Upper lobe of left lung (tissue), 6 donors: ENCODE measurements at places on chromosomes 12 and 14. TPM values are rescaled to one million over a fixed set of nuclear protein-coding genes. Genes with fewer than 3 reads are reported as not detected.

DNA sequence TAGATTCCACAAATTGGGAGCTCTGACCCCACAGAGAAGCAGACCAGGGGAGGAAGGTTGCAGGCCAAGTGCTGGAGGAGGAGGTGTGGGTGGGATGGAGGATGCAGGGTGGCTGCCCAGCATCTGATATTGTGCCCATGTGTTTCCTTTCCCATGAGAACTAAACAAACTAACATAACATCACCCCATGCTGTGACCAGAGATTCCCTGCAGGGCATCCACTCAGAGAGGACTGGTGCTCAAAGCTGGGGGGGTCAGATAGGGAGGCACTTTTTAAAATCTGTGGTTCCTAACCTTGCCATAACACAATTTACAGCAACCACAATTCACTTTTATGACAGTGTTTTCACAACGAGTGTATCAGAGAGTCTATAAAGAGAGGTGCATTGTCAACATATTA is 1277.6 kb downstream of the AACS start:
- H3K27ac ChIP-seq = no peak overlapping the region
- H3K4me3 ChIP-seq = no peak overlapping the region
- DNase-seq = no peak
- no peaks in the 10 kb centered on the region for H3K36me3 ChIP-seq
- H3K4me1 ChIP-seq = no peaks in the 10 kb centered on the region

GRCh38 chr12:124469193-124469888 is 98.1 kb downstream of the NCOR2 start:
- peaks cover 13% of the 10 kb centered on the region for H3K4me1 ChIP-seq
- H3K27me3 ChIP-seq = no peaks in the 10 kb centered on the region
- no peak overlapping the region for H3K4me3 ChIP-seq

- H3K27ac ChIP-seq = peak overlapping the region; percentile 95
- peaks cover 3% of the 10 kb centered on the region for H3K36me3 ChIP-seq
- H3K27me3 ChIP-seq = no peaks in the 10 kb centered on the region
- peak overlapping the region; percentile 89 for H3K4me3 ChIP-seq
- peak; percentile 25 for DNase-seq
- peaks cover 48% of the 10 kb centered on the region for H3K4me1 ChIP-seq
Measured at GRCh38 chr12:56299308-56299852, 750 bp downstream of the CS start.

DNA sequence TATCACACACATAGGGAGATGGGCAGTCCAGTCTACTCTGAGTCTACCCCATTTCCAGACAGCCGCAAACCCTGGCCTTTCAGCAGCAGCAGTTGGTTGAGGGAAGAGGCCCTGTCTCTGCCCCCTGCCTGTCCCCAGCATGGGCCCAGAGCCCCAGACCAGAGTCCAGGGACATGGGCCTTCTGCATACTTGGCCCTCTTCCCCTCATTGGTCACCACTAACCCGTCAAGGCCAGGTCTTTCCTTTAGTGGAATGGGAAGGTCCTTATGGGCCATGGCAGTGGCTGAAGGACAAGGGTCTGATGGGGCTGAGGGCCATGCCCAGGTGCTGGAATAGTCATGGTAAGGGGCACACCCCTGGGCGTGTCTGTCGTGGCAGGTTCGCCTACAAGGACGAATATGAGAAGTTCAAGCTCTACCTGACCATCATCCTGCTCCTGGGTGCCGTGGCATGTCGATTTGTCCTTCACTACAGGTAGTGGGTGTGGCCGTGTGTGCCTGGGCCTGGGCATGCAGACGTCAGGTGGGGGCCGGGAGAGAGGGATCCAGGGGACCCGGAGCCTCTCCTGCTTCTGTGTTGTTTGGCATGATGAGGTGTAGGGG is 39.3 kb downstream of the TMEM120B start:
- H3K4me1 ChIP-seq = peaks cover 8% of the 10 kb centered on the region
- H3K27ac ChIP-seq = no peak overlapping the region
- H3K36me3 ChIP-seq = peaks cover 11% of the 10 kb centered on the region
- H3K4me3 ChIP-seq = no peak overlapping the region
- DNase-seq = no peak

DNA sequence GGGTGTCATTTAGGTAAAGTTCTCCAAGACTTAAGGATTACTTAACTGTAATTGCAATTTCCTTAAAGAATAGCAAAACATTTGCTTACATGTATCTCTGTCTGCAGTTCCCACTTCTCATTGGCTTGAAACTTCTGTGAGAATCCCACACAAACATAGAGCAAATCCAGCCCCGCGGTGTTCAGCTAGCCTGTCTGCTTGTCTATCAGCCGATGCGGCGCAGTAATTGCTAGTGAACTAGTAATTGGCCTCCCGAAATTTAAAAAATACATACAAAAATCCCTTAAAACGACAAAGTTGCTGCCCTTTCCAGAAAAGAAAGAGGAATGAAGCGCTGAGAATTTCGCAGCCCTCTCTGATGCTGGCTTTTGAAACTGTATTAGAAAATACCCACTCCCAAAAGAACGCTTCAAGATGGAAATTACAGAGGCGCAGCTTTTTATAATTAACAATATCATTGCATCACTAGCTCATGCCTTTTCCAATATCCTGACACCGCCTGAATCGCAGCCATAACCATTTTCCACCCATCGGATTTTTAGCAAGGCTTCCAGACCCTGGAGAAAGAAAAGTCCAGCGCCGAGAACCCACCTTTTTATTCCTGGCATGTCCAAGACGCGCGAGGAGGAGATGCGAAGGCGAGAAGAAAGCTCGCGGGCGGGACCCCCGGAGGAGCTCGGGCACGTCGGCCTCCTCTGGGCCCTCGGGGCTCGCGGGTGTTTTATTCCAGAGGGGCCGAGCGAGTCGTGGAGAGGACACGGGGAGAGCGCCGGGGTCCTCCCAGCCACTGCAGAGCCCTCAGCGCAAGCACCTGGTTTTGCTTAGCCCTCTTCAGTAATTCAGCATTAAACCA is 646 bp downstream of the FBLN5 start:
- peaks cover 12% of the 10 kb centered on the region for H3K4me1 ChIP-seq
- peak overlapping the region; percentile 47 for H3K4me3 ChIP-seq
- DNase-seq = peak; percentile 83
- peak overlapping the region; percentile 79 for H3K27ac ChIP-seq

DNA sequence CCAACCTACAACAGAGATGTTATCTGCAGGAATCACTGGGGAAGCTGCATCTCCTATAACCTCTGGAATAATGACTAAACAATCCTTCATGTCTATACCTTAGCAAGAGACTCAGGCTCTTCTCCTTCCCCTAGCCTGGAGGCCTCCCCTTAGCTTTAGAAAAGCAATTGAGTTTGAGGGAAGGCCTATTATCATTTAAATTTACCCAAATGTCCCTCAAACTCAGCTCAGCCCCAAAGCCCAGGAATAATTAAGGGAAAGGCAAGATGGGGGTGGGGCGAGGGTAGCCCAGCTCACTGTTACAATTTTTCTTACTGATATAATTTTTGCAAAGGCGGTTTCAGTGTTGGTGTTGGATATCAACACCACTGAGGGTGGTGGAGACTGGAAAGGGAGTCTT is 151.4 kb upstream of the EEA1 start:
- no peak for DNase-seq
- H3K4me1 ChIP-seq = no peaks in the 10 kb centered on the region
- no peak overlapping the region for H3K4me3 ChIP-seq

- H3K27ac ChIP-seq = no peak overlapping the region
- DNase-seq = no peak
Measured at GRCh38 chr14:23025151-23025814, 9.4 kb downstream of the PSMB5 start.

DNA sequence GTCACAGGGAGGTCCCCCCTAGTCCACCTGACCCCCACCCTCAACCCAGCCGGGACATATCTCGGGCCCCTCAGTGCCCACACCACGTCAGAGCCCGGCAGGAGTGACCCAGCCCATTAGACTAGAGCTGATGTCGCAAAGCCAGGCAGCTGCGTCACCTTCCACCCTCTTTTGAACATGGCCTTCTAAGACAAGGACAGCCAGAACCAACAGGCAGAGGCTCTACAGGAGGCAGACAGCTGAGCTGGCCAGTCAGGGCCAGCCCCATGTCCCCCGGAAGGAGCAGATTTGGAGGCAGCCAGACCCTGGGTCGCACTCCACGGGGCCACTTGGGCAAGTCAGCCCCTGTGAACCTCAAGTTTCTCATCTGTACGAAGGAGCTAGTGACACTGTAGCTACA is 44.1 kb downstream of the SCARB1 start:
- no peaks in the 10 kb centered on the region for H3K4me1 ChIP-seq
- DNase-seq = no peak
- no peak overlapping the region for H3K4me3 ChIP-seq
- H3K27ac ChIP-seq = no peak overlapping the region

DNA sequence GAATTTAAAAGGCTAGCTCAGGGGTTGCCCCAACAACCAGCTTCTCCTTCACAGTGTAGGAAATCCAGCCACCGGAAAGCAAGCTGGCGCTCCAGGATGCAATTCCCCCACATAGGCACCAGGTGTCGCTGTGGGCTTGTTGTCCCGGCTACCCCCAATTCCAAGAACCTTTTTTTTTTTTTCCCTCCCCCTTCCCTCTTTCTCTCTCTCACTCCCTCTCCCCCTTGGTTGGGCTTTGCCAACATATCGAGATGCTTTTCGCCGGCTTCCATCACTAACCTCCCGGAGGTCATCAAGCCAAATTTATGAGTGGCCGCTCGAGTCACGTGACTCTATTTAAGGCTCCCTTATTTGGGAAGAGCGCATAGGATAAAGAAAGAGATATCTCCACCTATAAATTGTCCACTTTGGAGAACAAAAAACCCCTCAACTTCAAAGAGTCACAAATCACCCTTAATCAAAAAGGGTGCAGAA is at the start of gene HOXC5:
Gene HOXC5, plus strand, starts transcription at position 424 of the 474 bp plus-strand sequence. CDS start 73 bp downstream, outside the sequence.
- DNase-seq = peak; percentile 56
- peaks cover 13% of the 10 kb centered on the region for H3K4me1 ChIP-seq
- no peaks in the 10 kb centered on the region for H3K27me3 ChIP-seq
- H3K36me3 ChIP-seq = no peaks in the 10 kb centered on the region

DNA sequence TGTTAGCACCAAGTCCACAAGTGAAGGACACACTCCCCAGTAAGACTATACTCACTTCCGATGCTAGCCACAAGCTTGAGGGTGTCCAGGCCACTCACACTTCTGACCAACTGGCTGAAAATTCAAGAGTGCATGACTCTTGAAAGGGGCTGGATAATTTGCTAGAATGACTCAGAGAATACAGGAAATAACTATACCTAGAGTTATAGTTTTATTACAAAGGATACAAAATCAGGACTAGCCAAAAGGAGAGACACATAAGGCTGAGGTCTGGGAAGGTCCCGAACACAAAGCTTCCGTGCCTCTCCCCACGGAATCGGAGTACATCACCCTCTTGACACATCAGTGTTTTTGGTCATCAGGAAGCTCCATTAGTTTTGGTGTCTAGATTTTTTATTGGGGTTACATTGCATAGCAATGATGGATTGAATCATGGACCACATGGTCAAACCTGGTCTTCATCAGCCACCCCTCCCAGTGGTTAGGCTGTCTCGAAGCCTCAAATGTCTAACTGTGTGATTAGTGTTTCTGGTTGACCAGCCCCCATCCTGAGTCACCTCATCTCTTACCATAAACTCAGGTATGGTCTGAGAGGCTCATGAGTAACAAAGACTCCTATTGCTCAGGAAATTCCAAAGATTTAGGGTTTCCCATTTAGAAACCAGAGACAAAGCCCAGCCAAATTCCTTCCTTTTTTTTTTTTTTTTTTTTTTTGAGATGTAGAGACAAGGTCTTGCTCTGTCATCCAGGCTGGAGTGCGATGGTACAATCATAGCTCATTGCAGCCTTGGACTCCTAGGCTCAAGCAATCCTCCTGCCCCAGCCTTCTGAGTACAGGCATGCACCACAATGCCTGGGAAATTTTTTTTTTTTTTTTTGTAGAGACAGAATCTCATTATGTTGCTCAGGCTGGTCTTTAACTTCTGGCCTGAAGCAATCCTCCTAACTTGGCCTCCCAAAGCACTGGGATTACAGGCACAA is 472.0 kb upstream of the TBX3 start:
- no peak overlapping the region for H3K27ac ChIP-seq
- H3K36me3 ChIP-seq = no peaks in the 10 kb centered on the region
- no peaks in the 10 kb centered on the region for H3K27me3 ChIP-seq
- no peaks in the 10 kb centered on the region for H3K4me1 ChIP-seq

DNA sequence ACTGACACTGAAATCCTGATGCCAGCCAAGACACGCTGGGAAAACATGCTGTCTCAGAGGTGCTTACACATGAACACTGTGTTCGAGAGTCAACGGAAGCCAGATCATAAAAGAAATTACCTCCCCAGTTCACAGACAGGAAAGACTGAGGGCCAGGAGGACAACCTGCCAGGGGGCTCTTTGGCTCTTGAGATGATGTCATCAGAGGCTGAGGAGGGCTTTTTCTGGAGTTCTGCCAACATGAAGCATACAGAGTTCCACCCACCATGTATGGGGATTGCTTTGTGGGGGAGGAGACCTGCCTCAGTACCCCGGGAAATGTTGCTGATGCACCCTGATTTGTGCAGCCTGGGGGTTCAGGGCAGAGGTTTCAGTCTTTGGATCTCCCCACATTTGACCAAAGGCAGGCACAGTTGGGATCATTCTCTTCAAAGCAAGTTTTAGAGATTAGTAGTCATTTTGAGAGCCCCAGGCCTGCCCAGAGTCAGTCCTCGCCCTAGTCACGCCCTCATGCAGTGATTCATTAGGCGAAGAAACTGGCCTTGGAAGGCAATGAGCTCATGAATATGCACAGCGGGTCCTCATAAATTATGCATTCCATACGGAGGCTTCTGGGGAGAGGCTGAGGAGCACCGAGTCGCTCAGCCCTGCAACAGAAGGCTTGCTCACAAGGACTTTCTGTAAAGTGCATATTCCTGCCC is 34.9 kb upstream of the EML1 start:
- H3K4me1 ChIP-seq = peaks cover 30% of the 10 kb centered on the region
- no peak overlapping the region for H3K4me3 ChIP-seq
- peak overlapping the region; percentile 10 for H3K27ac ChIP-seq

GRCh38 chr12:31560516-31560915 is 30.4 kb downstream of the DENND5B start:
- no peaks in the 10 kb centered on the region for H3K4me1 ChIP-seq
- no peak for DNase-seq
- no peaks in the 10 kb centered on the region for H3K27me3 ChIP-seq
- H3K4me3 ChIP-seq = no peak overlapping the region
- H3K36me3 ChIP-seq = no peaks in the 10 kb centered on the region

The COX8C gene
- total RNA-seq = not detected

The CIROP gene
- total RNA-seq = not detected

The CD69 gene
- 7.3 TPM for total RNA-seq

The OR4M1 gene
- total RNA-seq = not detected

The IKZF4 gene
- total RNA-seq = 9.6 TPM

The NTF3 gene
- not detected for total RNA-seq
